Iris pigment epithelial cell (primary cell): ENCODE measurements at places on chromosomes 3 and 15.

- DNase-seq: peak; percentile 67
Measured at GRCh38 chr3:71673486-71673885, 51.7 kb downstream of the EIF4E3 start.

GRCh38 chr3:27677565-27677964 is 44.6 kb downstream of the EOMES start:
- peak; percentile 99 for DNase-seq

- no peak for DNase-seq
Measured at GRCh38 chr3:171401432-171401831, 58.8 kb downstream of the TNIK start.

DNA sequence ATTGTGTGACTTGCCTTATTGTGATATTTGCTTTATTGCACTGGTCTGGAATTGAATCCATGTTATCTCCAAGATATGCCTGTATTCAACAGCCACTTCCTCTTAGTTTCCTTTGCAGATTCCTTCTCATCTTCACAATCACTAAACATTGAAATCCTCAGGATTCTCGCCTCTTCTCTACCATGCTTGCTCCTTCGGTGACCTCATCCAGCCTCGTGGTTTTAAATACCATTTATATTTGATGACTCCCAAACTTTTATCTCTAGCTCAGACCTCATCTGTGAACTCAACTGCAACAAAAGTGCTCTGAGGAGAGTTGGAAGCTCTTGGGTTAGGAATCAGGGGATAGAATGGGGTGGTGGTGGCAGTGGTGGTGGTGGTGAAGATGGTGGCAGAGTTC is 19.9 kb downstream of the POLR2M start:
- DNase-seq: peak; percentile 23

DNA sequence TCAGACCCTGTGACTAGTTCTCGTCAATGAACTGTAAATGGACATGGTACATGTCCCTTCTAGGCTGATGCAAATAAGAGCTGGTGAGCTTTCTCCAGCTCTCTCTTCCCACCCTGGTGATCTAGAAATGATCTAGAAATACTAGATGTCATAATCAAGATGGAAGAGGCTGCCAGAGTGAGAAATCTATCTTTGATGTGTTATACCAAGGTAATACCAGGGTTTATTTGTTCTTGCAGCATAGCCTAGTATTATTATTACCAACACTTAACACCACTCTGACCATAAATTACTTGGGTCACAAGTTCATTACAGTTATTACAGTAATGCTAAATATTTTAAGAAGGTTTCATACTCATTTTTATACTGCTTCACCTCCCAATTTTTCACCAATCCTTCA is 138.4 kb upstream of the LMCD1 start:
- no peak for DNase-seq

DNA sequence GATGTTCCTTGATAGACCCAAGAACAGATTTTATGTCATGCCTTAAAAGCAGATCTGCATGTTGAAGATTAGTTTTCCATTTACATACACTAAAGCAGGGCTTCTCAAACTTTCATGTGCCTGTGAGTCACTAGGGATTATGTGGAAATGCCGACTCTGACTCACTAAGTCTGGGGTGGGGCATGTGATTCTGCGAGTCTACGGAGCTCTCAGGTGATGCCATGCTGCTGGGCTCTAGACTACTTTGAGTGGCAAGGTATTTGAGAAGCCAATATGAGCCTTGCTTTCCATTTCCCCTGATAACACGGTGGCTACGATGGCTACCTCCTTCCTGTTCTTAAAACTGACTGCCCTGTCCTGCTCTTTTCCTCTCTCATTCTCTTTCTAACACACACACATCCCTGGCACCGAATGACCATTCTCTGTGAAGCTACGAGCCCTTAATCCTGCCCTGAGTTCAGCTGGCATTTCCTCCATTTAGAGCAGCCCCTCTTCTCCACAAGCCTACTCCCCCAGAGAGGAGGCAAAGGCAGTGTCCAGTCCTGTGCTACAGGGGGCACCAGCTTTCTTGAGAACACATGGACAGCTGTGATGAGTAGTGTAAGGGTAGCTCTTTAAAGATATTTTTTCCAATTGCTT is 39.7 kb upstream of the PYGO1 start:
- peak; percentile 98 for DNase-seq

DNA sequence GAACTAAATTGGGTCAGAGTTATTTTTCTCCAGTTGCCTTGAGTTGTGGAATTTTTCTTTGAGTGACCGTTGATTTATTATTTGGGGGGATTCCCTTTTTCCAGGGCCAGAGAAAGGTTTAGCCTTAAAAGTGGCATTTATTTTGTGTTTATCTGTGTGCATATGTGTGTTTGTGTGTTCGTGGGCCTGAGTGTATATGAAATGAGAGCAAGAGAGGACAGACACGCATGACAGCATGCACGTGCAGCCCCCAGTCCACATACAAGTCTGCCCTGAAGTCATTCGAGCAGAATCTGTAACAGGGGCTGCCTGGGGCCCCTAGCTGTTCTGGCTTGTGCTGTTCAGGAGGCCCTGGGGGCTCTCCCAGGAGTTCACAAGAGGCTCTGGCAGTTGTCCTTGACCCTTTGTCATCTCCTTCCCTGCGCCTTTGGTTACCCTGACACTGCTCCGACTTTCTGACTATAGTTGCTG is 18.3 kb upstream of the TRAK1 start:
- no peak for DNase-seq

DNA sequence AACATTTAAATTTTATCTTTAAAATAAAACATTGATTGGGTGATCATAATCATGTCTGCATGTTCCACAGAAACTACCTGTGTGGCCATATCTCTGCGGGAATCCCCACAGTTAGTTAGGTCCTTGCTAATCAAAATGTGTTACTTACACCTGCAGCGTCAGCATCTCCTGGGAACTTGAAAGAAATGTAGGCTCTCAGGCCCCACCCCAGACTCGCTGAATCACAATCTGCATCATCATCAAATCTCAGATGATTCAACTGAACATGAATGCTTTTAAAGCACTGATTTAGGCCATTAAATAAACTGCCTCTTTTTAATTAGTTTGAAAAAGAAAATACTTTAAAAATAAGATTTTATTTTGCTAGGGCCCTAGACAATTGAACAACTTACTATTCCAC is 577.8 kb downstream of the PYDC2 start:
- peak; percentile 21 for DNase-seq

- peak; percentile 25 for DNase-seq
Measured at GRCh38 chr15:82647045-82647834, at the start of gene CPEB1. Gene CPEB1 (minus strand): TSS chr15:82647363. CDS start chr15:82628459, 18,904 bp downstream.

DNA sequence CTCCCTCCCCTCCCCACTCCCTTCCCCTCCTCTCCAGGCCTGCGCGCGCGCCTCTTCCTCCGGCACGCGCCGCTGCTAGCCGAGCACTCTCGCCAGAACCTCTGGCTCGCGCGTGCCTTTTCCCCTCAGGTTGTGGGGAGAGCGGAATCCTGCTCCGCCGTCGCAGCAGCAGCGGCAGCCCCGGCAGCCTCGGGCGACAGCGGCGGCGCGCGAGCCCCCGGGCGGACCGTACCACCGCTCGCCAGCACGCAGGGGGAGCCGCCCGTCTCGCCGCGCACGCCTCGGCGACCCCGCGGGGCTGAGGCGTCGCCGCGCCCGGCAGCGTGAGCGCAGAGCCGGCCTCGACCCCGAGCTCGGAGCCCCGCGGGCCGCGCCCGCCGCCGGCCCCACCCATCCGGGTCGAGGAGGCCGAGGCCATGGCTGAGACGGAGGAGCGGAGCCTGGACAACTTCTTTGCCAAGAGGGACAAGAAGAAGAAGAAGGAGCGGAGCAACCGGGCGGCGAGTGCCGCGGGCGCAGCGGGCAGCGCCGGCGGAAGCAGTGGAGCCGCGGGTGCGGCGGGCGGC is at the start of gene CDV3:
Gene CDV3 (plus strand): TSS at position 58 of the 566 bp plus-strand sequence. CDS start 359 bp downstream, at position 417.
- DNase-seq: no peak

- DNase-seq: no peak
Measured at GRCh38 chr15:63701365-63701764, 104.2 kb downstream of the FBXL22 start.

DNA sequence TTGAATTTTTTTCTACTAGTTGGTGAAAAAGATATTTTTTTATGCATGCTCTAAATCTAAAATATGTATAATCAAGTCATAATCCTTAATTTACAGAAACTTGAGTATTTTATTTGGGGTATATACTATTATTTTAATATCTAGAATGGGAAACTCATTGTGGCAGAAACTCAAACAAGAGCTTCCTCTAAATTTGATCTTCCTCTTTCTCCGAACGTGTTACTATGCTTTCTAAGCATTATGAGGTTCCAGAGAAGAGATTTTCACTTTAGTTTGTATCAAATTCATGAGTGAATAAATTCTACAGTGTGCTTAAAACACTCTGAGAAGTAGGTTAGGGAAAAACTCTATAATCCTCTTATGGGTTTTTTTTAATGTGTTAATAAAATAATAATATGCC is 173.1 kb downstream of the POTEB3 start:
- DNase-seq: no peak
